Lung (tissue), 17 donors: ENCODE measurements at places on chromosomes 16 and 17. TPM values are rescaled to one million over a fixed set of nuclear protein-coding genes. Genes with fewer than 3 reads are reported as not detected.

GRCh38 chr17:62075308-62075815 lies 10.3 kb upstream of the MED13 start:
- no peak overlapping the region for H3K4me3 ChIP-seq
- no peak overlapping the region for H3K27ac ChIP-seq
- no peak for DNase-seq

The WNK4 gene
- 0.49 TPM for polyA plus RNA-seq

The OR1A1 gene
- not detected for polyA plus RNA-seq

The GLP2R gene
- 0.22 TPM for polyA plus RNA-seq

DNA sequence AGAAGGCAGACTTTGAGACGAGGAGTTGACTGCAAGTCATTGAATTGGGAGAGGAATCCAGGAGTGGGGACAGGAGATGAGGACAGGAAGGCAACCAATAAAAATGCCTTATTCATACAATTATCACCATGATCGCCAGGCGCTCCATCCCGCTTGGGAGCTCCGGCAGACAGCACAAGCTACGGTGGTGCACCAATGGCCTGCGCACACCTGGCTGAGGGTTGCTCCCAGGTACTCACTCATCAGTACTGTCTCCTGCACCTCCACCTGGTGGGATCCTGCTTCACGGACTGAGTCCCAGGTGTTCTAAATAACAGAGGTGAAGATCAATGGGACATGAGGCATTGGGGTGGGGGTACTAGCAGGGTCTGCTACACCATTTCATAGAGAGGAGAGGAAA lies 160.0 kb upstream of the TNRC6C start:
- no peak for DNase-seq
- H3K27me3 ChIP-seq = peaks cover 6% of the 10 kb centered on the region
- no peak overlapping the region for H3K27ac ChIP-seq
- no peaks in the 10 kb centered on the region for H3K4me1 ChIP-seq
- no peak overlapping the region for H3K4me3 ChIP-seq
- no peaks in the 10 kb centered on the region for H3K36me3 ChIP-seq

GRCh38 chr16:84618581-84619460 lies 943 bp upstream of the COTL1 start:
- H3K27ac ChIP-seq = peak overlapping the region; percentile 22
- no peak for DNase-seq
- H3K36me3 ChIP-seq = no peaks in the 10 kb centered on the region
- peaks cover 3% of the 10 kb centered on the region for H3K4me1 ChIP-seq

DNA sequence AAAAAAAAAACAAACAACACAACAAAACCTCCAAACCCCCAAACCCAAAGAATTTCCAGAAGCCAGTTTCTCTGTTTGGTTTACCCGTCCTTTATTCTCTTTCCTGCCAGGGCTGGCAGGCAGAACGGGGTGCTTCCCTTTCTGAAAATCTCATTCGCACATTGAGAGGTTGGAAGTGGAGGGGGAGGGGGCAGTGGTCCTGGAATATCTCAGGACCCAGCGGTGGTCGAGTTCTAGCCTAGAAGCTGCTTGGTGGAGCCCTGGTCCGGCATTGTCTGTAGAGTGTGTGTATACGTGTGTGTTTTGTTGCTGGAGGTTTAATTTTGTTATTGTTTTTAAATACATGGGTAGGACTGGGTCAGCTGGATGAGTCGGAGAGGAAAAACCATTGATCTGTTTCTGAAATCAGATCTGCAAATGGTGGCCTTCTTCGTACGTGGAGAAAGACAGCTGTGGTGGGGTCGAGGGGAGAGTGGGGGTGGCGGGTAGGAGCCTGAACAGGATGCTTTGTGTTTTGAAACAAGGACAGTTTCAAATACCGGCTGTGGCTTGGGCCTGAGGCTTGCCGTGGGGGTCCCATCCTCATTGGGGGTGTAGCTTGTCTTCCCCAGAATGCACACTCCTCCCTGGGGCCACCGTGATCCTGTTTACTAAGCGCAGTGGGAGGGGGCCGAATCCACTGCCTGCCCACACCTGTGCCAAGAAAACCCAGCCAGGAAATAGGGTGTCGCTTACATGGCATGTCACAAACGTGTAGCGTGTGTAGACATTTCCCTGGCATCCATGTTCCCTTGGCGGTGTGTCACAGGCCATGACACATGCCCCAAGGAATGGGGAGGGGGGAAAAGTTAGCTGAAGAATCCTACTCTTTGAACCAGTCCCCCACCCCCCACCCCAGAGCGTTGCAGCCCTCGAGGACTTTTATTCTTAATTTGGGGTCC lies 1.6 kb downstream of the CMIP start:
- H3K27ac ChIP-seq = peak overlapping the region; percentile 77
- no peaks in the 10 kb centered on the region for H3K27me3 ChIP-seq
- no peaks in the 10 kb centered on the region for H3K36me3 ChIP-seq
- peak overlapping the region; percentile 84 for H3K4me3 ChIP-seq
- peak; percentile 59 for DNase-seq
- no peaks in the 10 kb centered on the region for H3K4me1 ChIP-seq

DNA sequence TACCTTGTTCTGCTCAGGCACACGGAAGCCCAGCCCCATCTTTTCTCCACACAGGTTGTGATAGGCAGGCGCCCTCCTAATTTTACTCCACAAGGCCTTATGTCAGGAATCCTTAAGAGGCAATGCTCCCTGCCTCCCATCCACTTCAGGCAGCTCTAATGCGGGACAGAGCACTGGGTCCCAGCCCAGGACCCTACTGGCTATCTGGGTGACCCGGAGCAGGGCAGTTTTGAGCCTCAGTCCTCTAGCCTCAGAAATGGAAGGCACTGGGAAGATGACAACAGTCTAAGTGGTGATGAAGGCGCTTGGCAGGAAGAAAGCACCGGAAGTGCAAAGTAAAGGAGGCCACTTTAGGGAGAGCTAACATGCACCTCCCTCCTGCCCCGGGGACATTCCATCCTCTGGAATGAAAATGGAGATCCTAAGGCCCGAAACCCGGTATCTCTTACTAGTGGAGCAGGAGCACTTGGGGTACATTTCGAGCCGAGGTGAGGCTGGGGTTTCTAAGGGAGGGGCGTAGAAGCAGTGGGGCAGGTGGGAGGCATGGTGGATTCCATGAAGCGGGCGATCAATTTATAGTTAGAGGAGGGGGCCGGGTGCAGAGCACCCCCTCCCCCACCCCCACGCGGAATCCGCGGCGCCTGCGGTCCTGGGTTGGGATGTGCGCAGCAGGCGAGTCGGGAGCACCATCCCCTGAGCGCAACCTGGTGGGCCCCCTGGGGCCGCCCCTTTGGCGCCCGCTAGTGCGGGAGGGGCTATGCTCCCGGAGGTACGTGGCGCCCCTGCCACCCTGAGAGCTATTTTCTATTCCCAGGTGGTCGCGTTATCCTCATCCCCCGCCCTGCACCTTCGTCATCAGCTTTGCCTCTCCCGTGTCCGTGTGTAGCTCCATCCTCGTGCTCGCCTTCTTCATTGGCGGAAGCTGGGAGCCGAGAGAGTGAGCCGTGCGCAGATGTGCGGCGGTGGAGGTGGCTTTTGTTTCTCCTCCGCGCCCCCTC lies 4.9 kb downstream of the MT1F start:
- no peak overlapping the region for H3K27ac ChIP-seq
- peaks cover 79% of the 10 kb centered on the region for H3K27me3 ChIP-seq
- no peak overlapping the region for H3K4me3 ChIP-seq

The RMI2 gene
- polyA plus RNA-seq = 7.2 TPM

The KRT12 gene
- not detected for polyA plus RNA-seq

DNA sequence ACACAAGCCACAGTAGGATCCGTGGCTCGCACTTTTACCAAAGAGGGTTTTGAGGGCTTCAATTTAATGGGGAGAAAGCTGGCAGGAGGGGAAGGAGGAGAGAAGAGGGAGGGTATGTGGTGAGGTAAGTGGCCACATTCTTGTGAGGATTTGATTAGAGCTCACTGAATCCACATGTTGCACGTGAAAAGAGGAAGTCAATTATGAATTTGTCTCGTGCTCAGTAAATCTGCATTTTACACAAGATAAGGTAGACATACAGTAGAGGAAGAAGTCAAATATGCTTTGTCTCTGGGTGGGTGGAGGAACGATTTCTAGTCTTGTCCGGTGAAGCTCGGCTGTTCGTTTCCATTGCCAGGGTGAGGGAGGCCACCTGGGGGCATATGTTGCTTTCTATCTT lies 862 bp downstream of the ZNF232 start:
- peaks cover 23% of the 10 kb centered on the region for H3K36me3 ChIP-seq
- H3K27ac ChIP-seq = no peak overlapping the region
- peak; percentile 21 for DNase-seq
- H3K4me1 ChIP-seq = no peaks in the 10 kb centered on the region

The BAIAP3 gene
- polyA plus RNA-seq = 7.9 TPM

The TBC1D3I gene
- 0.39 TPM for polyA plus RNA-seq

GRCh38 chr17:72713701-72714100 lies 378.8 kb downstream of the SLC39A11 start:
- H3K4me3 ChIP-seq = no peak overlapping the region
- no peaks in the 10 kb centered on the region for H3K4me1 ChIP-seq
- H3K36me3 ChIP-seq = no peaks in the 10 kb centered on the region
- H3K27ac ChIP-seq = no peak overlapping the region

The TM4SF5 gene
- not detected for polyA plus RNA-seq

DNA sequence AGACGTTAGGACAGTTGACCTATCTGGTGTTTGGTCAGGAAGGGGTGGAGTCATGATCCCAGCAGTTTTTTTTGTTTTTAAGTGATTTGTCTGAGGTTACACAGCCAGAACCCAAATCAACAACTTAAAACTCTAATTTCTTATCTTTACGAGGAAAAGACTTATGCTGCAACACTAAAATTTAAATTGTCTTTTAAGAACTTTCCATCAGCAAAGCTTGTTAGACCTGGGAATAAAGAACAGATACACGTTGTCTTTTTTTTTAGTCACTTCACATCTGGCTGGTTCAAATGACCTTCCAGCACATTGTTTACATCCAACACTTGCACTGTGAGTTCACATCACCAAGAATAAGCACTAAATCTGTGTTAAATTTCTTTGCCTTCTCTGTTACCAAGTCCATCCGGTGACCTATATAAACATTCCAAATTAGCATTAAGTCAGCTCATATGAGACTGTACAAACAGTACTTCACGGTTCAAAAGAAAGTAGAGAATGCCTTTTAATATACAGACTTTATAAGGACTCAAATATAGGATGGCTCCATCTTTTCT lies 115.0 kb downstream of the HS3ST2 start:
- no peak overlapping the region for H3K4me3 ChIP-seq
- DNase-seq = no peak
- no peaks in the 10 kb centered on the region for H3K4me1 ChIP-seq
- H3K36me3 ChIP-seq = no peaks in the 10 kb centered on the region
- no peaks in the 10 kb centered on the region for H3K27me3 ChIP-seq

DNA sequence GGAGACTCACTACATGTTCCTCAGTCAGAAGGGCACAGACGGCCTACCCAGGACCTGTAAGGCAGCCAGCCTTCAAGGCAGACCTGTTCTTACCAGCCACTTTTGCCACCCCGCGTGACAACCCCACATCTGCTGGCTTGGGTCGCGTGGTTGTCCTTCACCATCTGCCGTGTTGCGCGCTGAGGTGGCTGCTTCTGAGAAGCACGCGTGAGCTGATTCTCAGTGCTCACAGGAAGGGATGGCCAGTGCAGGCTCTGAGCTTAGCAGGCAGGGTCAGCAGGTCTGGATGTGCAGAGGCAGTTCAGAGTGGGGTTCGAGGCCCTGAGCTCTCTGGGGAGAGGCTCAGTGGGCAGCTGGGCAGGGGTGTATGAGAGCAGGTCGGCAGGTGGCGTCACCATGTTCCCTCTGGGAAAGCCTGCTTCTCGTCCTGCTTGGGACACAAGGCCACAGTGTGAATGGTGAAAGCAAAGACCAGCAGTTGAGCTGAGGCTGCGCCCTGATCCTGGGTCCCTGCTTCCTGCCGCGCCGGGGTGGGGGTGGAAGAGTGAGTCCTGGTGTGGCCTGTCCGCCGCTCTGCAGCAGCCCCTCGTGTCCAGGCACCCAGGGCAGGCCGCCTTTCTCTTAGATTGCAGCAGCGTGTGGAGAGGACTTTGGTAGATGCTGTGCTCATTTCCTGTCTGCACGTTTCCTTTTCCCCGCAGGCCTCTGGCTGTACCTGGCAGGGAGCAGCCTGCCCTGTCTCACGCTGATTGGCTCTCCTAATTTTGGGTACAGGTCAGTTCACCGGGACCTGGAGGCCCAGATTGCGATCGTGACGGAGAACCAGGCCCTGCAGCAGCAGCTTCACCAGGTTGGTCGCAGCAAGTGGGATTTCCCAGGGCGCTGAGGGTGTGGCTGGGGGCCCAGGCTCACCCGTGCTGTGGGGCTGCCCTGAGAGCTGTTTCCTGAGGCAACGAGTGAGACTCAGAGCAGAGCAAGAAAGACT lies 36.0 kb downstream of the PGS1 start:
- H3K27me3 ChIP-seq = no peaks in the 10 kb centered on the region
- H3K27ac ChIP-seq = peak overlapping the region; percentile 95

DNA sequence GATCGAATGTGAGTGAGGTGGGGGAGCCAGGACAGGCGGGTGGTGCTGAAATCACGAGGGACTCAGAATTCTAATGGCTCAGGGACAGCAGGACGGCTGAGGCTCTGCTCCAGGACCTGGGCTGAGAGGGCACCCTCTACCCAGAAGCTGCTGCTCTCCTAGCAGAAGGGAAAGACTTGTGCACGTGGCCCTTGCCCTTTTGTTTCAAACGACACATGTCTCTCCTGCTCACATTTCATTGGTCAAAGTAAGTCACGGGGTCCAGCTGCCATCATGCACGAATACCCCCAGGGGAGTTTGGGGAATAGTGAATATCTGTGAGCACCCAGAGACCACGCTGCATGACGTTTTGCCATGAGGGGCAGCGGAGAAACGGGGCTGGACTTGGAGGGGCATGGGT lies 73.2 kb downstream of the RTN4RL1 start:
- no peak for DNase-seq
- H3K4me1 ChIP-seq = peaks cover 7% of the 10 kb centered on the region
- H3K4me3 ChIP-seq = no peak overlapping the region
- no peaks in the 10 kb centered on the region for H3K27me3 ChIP-seq
- H3K36me3 ChIP-seq = no peaks in the 10 kb centered on the region

The CRISPLD2 gene
- polyA plus RNA-seq = 30.3 TPM

GRCh38 chr16:87156195-87156594 lies 161.0 kb downstream of the C16orf95 start:
- no peak overlapping the region for H3K4me3 ChIP-seq
- DNase-seq = no peak
- H3K27ac ChIP-seq = no peak overlapping the region
- H3K27me3 ChIP-seq = no peaks in the 10 kb centered on the region

DNA sequence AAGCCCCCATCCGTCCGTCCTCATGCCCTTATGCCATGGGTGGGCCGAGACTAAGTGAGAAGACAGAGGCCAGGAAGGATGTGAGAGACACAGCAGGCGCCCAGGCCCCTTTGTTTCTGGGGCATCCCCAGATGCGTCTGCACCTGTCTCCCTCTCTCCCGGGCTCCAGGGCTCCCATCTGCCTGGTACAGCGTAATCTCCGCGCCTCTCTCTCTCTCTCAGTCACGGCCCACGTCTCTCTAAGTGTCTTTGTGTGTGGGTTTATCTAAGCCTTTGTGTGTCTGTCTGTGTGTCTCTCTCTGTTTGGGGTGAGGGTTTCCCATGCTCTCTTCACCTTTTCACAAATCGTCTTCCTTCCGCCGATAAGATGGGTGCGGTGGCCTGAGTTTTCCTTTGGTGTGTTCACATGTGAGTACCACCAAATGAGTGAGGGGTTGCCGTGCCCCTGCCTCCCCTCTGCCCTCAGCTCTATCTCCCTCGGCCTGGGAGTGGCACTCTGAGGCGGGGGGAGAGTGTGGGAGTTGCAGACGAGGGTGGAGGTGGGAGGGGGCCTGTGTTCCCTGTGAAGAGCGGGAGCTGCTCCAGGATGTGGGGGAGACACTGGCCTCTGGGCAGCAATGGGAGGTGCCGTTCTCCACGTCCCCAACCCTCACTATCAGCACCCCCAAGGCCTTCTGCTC lies 25.8 kb upstream of the ABCC3 start:
- H3K27me3 ChIP-seq = no peaks in the 10 kb centered on the region
- H3K4me3 ChIP-seq = no peak overlapping the region
- peaks cover 15% of the 10 kb centered on the region for H3K36me3 ChIP-seq
- H3K27ac ChIP-seq = no peak overlapping the region
- peaks cover 31% of the 10 kb centered on the region for H3K4me1 ChIP-seq
